CD4-positive, alpha-beta T cell treated with Interleukin-1 beta for 1 hour (primary cell): ENCODE measurements at places on chromosomes 3 and 15.

DNA sequence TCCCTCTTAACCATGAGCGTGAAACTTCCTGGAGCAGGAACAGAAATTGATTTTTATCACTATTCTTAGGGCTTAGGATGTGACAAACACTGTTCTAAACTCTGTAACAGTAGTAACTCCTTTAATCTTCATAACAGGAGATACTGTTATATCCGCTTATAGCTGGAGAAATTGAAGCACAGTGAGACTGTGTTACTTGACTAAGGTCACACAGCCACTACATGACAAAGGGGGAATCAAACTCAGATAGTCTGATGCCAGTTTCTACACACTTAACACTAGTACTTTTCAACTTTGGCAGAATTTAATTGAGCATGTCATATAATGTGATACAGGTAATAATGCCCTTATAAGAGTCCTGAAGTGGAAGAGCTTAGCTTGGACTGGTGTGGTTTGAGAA, 800 bp upstream of the TARS3 start:
- DNase-seq: no peak

GRCh38 chr3:49841126-49841696, 15.2 kb downstream of the TRAIP start:
- DNase-seq: no peak

GRCh38 chr15:89824607-89824867, 9.9 kb upstream of the ANPEP start:
- no peak for DNase-seq

DNA sequence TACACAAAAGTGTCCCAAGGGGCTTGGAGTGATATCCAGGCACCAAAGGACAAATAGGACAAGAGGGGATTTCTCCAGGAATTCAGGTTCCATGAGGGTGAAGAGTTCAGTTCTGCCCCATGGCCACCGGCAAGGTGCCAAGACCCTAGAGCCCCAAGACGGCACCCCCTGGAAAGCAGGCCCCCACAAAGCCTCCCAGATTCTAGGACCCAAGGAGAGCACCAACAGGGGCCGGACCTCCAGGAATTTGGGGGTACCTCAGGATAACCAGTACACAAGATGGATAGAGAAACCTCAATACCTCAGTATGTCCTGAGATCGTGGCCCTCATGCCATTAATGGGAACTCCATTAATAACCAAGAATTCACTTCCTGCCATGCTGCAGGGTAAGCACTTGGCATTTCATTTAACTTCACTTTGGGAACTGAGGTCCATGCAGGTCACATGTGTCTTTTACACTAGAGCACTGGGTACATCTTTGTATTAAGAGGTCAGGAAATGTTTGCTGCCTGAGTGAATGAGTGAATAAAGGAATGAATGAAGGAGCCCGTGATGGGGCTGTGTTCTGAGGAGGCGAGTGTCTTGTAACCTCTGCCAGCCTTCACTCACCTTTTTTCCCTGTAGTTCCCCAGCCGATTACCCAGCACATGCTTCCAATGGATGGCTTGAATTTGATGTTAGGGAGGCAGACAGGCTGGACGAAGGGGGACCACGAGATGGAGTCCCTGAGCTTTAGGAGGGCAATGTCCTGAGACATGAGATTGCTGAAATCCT, 15.5 kb upstream of the PRSS50 start:
- no peak for DNase-seq
